ENCODE measurements at places on chromosomes 1 and 21.

- no peak for DNase-seq
Observed at GRCh38 chr21:25501462-25501861, 105.8 kb downstream of the MRPL39 start.

DNA sequence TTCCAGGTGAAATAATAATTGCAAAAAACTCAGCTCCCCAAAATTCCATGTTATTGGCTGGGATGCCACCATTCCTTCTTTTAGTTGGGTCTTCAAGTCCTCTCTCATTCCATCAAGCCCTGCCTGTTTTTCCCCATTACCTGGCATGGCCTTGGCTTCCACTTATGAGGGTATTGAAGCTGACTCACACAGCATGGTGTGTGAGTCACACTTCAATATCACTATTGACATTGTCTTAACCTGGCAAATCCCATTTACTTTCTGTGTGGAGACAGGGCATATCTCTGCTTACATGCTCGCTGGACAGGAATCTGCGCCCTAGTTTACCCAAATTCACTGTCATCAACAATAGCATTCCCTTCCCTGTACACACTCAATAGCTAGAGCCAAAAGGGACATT is 1806.8 kb downstream of the BRINP3 start:
- no peak for DNase-seq

- DNase-seq = no peak
Observed at GRCh38 chr1:221794935-221795334, 53.0 kb upstream of the DUSP10 start.

GRCh38 chr1:29383746-29384371 is 147.5 kb downstream of the PTPRU start:
- DNase-seq = no peak

- no peak for DNase-seq
Observed at GRCh38 chr1:89552471-89553081, 27.9 kb downstream of the LRRC8B start.

DNA sequence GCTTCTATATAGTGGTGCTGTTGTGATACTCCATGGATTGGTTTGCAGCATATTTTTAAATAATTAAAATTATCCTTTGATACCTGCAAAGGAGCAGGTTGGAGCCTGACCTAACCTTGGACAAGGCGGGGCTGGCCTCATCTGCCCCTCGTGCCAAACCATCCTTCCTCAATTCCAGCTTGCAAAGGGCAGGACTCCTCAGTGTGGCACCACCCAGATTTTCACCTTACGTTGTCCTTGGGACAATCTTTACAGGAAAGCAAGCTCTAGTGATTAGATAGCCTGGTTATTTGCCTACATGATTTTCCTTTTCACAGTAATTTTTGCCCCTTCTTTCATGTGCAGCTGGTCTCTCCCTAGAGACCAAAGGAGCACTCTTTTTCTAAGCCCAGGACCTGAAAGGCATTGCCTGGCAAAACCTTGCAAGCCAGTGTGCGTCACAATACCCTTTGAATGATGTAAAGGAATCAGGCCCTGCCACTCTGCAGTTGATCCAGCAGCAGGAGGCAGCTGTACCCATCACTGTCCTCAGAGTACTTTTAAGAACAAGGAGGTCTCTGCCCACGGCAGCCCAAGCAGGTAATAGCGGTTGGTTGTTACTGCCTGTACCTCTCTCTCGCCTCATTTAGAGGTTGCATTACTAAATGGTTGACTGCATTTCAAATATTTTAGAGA is 99.4 kb downstream of the ADSS2 start:
- DNase-seq = no peak

- DNase-seq = no peak
Observed at GRCh38 chr1:154793685-154794084, 76.4 kb downstream of the KCNN3 start.

GRCh38 chr1:9871707-9872425 is 38.2 kb downstream of the CTNNBIP1 start:
- no peak for DNase-seq
